ENCODE measurements at places on chromosomes 5 and 9.

DNA sequence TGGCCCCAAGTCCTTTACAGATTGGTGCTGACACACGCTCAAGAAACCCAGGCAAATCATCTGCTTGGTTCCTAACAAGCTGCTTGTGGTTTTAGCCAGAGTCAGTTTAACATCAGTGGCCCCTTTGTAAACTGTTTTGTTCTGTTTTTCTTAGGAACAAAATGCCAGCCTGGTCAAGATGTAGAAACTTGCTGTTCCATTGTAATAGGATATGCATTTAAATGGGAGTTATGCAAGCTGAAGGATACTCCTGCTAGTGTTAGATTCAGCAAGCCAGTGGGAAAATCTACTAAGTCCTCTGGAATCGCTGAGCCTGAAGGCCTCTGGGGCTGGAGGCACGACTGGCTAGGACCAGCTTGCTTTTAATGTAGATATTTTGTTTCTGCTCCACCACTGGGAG is 391.1 kb downstream of the TLE4 start:
- DNase-seq = no peak

GRCh38 chr9:124709292-124709690 is 61.8 kb downstream of the NR6A1 start:
- no peak for DNase-seq

- DNase-seq = no peak
These were observed 28.5 kb downstream of the TRIO start for GRCh38 chr5:14171621-14172020.

DNA sequence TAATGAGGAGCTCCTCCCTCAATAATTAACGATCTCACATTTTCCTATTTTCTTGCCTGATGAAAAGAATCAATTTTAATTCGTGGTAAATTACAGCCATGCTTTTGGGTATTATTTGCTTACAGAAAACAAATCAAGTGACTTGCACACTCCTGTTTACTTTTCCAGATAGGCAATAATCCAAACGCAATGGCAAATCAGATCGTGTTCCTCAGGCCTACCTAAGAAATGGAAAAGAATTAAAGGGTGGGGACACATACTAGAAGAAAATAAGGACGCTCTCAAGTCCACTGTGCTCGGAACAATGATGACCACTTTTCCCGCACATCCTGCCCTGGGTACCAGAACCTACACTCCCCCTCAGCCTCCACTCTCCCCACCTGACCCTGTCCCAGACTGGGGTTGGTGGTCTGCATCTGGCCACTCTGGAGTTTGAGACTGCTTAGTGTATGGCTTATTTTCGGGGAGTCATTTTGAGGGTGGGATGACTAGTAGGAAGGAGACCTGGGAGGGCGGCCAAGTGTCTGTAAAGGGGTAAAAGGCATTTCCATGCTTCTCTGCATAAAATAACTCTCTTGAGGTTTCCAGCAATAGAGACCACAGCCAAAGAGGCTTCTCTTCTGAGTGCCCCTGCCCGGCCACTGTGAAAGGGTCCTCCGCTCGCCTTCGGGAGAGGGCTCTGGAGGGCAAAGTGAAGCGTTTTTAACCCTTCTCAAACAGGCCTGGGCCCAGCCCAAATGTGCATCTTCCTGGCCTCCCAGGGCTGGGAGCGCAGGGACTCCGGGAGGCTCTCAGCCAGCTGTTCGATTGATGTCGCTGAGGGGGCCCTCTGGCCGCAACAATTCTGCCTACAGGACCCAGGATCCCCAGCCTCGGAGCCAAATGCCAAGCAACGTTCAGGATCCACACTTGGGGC is 4.5 kb upstream of the OTP start:
- DNase-seq = no peak

DNA sequence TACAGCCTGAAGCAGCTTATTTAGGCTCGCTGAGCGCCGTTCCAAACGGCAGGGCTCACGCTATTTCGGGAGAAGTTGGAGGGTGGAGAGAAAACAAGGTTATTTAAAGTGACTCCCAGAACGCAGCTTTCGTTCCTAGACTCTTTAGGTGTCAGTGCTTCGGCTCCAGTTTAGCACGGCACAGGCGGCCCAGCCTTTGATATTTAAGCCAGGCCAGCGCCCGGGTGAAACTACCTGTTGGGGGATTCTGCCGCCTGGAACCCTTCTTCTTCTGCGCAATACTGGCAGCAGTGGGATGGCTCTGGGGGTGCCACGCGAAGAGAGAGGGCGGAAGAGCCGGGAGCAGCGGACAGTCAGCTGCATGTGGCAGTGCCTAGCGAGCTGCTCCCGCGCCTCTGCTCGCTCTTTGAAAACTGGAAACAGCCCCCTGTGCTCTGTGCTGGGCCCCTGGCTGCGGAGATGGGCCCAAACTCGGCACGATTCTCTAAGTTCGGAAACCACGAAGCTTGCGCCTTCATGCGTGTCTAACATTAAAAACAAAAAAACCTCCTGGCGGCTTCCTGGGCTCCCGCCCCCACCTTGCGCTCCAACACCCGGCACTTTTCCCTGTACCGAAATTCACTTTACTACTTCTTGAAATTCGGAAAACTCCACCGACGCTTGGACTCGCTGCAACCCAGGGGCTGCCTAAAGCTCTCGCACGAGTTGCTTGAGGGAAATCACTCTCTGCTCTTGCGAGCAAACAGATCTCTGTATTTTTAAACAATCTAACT is 34.6 kb upstream of the NFIB start:
- no peak for DNase-seq

DNA sequence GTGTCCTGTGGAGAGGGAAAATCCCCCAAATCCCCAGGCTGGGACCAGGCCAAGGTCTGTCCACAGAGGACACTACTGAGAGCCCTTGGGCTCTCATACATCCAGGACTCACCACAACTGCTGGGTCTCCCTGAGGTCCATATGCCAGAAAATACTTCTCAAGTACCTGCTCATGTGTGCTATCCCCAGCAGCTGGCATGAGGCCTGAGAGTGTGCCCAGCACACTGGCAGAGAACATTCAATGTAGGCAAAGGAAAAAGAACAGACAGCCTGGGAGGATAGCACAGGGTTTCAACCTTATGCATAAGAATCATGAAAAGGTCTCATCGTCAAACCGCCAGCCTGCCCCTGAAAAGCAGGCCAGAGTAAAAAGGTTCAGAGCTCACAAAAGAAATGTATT is 154.1 kb upstream of the TAS2R1 start:
- no peak for DNase-seq

DNA sequence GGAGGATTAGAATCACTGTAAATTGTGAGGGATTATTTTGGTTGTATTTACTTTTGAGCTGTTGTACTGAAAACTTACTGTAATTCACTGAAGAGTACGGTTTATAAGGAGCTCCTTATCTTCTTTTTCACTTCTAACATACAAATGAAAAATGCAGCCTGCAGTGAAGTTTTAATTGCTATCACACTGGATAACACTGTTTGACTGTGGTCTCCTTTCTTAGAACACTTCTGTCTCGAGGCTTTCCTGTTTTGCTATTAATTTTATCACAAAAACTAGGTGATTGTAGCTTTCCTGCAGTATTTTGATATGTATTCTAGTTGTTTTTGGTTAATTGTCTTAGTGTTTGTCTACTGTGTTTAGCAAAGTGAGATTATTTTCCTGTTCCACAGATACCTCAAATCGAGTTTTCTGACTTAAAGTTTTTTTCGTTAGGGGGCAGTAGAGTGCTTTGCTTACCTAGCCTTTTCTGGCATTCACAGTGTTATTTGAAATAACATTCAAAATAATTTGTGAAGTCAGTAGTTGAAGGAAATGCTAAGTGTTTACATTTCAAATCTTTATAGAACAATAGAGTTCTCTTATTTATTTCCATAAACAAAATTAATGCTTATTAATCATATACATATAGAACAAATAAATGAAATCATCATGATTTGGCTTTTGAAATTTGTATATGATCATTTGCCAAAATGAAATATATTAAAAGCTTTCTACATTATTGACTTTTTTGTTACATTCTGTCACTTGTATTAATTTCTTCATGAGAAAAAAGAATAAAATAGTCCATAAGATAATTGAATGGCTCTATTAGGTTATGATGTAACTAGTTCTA is 52.9 kb downstream of the COMMD10 start:
- DNase-seq = no peak

- no peak for DNase-seq
These were observed 2.4 kb upstream of the STC2 start for GRCh38 chr5:173330338-173331206.

- DNase-seq = no peak
These were observed 125.7 kb downstream of the BARX1 start for GRCh38 chr9:93829271-93830011.

GRCh38 chr5:14644623-14645237 is 19.8 kb upstream of the OTULIN start:
- DNase-seq = no peak

DNA sequence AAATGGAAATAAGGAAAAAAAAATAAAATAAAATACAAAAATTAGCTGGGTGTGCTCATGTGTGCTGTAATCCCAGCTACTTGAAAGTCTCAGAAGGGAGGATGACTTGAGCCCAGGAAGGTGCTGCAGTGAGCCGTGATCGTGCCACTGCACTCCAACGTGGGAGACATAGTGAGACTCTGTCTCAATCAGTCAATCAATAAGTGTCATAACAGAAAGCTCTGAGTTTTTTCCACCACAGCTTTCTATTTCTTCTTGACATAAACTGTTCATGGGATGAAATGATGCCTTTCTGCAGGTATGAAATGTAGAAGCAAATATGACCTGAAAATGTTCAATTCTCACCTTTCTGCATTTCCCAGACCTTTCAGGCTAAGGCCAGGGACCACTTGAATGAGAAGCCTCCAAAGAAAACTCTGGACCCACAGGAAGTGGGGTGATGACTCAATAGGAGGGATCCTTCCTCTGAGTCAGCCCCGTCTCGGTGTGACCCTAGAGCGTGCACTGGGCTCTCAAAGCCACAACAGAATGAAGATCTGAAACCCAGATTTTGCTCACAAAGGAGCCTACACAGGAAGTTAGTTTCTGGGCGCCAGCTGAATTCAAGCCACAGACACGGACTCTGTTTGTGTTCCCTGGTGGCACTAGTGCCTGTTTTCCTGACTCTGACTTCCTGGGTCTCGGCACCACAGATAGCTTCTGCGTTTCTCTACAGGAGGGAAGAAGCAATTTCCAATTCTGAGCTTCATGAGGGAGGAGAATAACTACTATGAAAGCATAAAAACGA is 62.0 kb downstream of the ANKH start:
- DNase-seq = peak; percentile 50

- peak; percentile 32 for DNase-seq
These were observed 68.4 kb downstream of the PSD2 start for GRCh38 chr5:139863855-139864558.

DNA sequence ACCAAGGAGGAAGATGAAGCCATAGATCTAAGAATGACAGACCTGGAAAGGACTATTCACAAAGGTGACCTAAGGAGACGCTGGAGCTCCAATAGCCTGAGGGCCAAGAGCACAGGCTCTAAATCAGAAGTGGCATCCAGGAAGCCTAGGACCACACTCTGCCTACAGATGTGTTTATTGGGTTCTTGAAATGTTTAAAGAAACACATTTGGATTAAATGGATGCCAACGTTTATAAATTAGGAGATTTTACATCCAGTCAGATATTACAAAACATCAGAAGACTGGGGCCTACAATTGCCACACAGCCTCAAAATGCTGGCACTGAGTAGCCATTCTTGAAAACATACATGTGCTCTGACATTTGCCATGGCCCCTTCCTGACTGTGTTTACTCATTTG is 80.9 kb downstream of the HMHB1 start:
- DNase-seq = no peak

- DNase-seq = no peak
These were observed 92.0 kb downstream of the DCP2 start for GRCh38 chr5:113068559-113068958.

DNA sequence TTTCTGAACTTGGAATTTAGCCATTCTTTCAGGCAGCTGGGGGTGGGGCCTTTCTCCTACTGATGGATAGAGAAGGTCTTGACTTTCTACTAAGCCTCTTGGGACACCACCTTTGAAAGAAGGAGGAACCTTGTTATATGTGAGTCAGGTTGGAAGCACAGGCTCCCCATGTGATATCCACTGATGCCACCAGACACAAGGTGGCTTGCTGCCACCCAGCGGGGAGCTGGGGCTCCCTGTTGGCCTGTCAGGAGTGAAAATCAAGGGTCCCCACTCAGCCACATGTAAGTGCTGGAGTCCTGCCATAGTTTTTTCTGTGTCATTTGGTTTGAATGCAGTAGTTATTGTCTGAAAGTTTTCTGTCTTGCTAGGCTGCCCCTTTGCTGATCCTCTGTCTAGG is 252.4 kb upstream of the NFIL3 start:
- no peak for DNase-seq

GRCh38 chr9:14301583-14302021 is 12.3 kb downstream of the NFIB start:
- DNase-seq = no peak

GRCh38 chr9:621201-621855 is 220.2 kb upstream of the DMRT1 start:
- DNase-seq = no peak

DNA sequence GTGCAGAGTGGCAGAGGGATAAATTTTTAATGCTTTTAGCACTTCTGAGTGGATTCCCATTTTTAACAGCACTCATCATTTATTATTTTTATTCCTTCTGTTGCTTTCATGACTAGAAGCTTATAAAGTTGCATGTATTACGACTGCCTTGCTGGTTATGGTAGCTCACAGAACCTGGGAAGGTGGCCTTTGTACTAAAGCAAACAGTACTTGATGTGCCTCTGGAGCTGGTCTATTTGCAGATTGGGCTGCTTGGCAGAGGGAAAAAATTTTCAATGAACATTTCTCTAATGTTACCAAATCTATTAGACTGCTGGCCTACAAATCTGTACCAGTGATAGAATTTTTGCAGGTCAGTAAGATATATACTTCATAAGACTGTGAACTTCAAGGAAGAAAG is 274.5 kb upstream of the C9orf72 start:
- no peak for DNase-seq

Data from stimulated activated CD8-positive, alpha-beta memory T cell treated with anti-CD3 and anti-CD28 coated beads, Interleukin-7, amount 100 ng/mL, for 1 hour (primary cell).